ENCODE measurements at places on chromosomes 4 and X.

DNA sequence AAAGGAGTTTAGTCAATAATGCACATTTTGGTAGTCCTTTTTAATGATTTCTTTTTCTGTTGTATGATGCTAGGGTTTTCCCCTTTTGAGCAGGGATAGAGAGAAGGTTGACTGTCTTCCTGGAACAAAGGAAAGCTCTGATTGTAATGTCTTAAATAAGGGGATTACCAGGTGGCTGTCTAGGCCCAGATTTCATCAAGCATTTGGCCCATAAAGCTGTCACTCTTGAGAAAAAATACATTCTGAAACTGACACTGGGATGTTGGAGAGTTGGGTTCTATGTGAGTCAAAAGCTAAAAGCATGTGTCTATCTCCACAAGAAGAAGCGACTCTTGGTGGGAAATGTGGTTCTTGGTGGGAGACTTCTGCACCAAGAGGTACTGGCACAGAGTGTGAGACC lies 26.4 kb downstream of the KIAA1210 start:
- DNase-seq, result no peak

DNA sequence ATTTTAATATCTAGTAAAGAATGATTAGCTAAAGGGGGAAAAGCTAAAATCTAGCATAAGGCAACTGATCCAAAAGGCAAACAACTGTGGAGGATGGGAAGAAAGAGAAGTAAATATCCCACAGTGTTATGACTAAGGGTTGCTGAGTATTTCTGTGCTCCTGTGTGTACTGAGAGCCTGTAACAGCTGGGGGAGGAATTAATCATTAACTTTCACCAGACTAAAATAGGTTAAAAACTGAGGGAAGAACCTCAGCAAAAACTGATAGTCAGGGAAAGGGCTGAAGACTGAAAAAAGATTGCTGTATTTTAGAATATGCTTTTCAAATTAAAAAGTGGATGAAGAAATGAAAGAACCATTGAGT lies 365.9 kb downstream of the CXXC4 start:
- no peak for DNase-seq

GRCh38 chr4:11106190-11106589 lies 322.5 kb downstream of the HS3ST1 start:
- DNase-seq, result no peak

GRCh38 chr4:6425336-6425735 lies 47.1 kb downstream of the PPP2R2C start:
- DNase-seq, result no peak

DNA sequence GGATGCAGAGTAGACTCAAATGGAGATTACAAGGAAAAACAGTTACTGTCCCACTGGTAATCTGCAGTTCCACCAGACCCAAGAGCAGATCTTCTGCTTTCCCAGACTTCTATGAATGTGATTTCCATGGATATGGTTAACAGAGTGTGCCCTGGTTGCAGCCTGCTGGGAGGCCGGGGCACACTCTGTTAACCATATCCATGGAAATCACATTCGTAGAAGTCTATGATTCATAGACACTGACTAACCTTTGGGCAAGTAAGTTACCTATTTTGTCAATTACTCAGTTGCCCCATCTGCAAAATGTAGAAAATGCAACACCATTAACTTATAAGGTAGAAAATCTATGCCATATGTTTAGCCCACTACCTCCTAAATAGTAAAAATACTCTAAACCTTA lies 443.1 kb upstream of the PITX2 start:
- DNase-seq, result no peak

DNA sequence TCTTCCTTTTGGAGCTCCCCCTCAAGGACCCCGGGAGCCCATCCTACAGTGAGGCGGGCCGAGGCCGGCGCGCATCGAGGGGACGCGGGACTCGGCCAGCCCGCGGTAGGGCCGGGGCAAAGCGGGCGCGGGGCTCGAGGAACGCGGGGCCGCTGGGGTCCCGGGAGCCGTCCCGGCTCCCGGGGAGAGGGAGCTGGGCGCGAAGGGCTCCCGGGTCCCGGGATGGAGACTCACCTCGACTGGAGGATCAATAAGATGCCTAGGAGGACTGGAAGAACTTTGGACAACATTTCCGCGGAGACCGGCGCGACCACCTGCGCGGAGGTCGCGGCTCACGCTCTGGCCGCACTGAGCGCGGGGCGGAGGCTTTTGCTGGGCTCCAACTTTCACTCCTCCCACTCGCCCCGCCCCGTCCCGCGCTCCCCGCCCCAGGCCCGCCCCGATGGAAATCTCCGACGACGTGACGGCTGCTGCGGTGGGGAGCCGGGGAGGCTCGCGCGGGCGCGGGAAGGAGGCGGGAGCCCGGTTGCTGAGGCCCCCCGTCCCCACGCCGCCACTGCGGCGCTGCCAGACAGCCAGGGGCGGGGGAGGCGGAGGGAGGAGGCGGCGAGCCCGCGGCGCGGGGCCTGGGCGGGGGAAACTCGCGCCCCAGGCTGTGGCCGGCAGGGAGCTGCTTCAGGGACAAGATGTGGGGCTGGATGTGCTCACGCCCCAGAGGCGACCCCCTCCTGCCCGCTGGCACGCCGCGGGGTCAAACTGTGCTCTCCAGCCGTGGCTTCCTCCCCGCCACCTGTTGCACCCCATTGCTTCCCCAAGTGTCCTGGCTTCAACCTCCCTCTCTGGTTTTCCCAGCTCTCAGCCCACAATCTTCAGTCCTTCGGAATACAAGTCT lies at the start of gene GABRE:
Gene GABRE, minus strand, starts transcription at position 341 of the 892 bp plus-strand sequence. Its CDS starts 51 bp downstream, at position 290.
- no peak for DNase-seq

GRCh38 chrX:129310000-129310399 lies 213.3 kb downstream of the SMARCA1 start:
- no peak for DNase-seq

GRCh38 chr4:141248029-141248428 lies 27.3 kb downstream of the ZNF330 start:
- DNase-seq, result no peak

GRCh38 chr4:37836838-37837440 lies 10.5 kb downstream of the PGM2 start:
- DNase-seq, result no peak

DNA sequence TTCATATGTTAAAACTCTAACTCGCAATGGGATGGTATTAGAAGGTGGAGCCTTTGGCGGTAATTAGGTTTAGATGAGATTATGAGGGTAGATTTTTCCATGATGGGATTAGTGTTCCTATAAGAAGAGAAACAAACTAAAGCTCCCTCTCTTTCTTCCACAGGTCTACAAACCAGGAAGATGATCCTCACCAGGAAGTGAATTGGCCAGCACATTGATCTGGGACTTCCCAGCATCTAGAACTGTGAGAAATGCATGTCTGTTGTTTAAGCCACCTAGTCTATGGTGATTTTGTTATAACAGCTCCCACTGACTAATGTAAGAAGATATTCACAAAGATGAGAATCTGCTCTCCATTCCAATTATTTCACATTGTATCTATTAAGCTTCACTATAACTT lies 2266.9 kb downstream of the PCDH7 start:
- DNase-seq, result no peak

DNA sequence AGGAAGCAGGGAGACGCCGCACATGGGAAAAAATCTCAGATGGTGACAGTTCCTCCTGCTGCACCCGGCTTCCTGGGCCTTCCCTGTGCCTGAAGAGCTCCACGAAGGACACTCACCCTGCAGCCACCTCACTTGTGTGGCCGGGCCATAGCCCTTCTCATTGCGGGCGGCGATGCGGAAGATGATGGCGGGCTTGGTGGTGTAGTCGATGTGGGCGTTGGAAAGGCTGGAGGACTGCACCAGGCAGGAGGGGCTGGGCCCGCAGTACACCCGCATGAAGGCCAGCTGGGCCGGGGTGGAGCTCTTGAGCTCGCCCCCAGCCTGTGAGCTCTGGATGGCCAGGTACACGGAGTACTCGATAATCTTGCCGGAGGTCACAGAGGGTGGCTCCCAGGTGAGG lies 5.7 kb upstream of the RENBP start:
- no peak for DNase-seq

- no peak for DNase-seq
These were observed 83.2 kb downstream of the GALNTL6 start for GRCh38 chr4:171896426-171896825.

- DNase-seq, result no peak
These were observed 1183.0 kb downstream of the TECRL start for GRCh38 chr4:63226229-63226628.

DNA sequence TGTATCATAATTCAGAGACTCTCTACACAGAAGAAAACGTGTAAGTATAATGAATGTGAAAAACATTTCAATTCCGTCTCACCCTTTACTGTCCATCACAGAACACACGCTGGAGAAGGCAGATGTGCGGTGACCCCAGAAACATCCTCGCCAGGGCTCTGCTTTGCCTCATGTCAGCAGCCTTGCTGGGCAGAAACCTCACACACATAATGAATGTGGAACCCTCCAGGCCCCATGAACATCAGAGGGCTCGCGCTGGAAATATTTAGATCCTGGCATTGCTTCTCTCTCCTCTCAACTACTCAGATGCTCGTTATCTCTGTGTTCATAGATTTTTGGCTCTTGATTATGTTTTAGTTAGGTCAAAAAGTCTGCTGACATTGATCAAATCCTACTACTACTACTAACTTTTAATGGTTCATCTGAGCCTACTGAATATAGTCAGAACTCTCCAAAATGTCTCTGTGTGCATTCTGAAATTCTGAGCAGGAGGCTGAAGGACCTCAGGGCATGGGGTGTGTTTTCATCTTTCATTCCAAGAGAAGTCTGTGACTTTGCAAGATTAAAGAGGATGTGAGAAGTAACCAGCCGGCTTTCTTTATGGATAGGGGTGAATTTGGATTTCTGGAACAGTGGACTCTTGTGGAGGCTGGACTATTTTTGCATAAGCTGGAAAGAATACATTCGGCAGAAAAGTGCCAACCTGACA lies 27.0 kb downstream of the SMIM43 start:
- DNase-seq, result no peak

GRCh38 chr4:137621056-137621455 lies 88.8 kb upstream of the PCDH18 start:
- DNase-seq, result no peak
